ENCODE measurements at places on chromosomes 4 and X.

DNA sequence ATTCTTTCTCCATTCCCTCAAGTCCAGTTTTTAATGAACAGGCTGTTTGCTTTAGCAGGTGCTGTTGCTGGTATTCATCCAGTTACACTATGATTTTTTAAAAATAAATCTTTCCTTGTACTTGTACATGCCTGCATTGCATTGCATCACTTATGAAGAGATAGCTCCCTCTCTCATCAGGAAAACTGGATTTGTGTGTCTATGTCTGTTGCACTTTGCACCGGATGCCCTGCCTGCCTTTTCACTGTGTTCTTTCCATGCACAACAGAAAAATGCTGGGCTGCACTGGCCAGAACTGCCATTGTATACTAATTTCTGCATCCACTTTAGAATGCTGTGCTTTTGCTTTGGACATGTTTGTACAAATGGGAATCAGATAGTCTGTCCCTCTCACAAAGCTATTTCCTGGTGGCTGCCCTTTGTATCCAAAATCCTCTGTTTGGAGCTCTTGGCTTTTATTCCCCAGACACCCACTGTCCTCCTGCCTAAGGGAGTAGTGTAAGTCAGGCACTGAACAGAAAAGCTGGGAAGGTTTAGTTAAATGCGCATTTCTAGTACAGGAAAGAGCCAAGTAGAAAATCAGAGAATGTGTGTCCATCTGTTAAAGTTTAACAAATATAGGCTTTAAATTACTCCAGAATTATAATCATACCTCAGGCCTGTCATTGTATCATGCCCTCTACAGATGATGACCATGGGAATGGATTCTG lies 119.1 kb downstream of the MBNL3 start:
- DNase-seq = no peak

- DNase-seq = no peak
Measured at GRCh38 chr4:8848507-8849265, 23.0 kb downstream of the HMX1 start.

DNA sequence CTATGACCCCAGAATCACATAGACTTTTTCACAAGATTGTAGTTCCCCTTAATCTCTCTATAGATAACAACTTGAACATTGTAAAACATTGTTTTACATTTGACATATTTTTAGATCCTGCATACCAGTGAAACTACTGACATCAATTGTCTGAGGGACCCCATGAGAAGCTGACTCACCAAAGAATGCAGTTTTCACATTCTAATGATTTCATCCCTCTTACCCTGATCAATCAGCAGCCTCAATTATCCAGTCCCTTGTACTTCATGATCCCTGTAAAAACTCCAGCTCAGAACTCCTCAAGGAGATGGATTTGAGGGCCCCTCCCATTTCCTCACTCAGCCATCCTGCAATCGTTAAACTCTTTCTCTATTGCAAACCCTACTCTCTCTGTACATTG lies 411.0 kb upstream of the NDST3 start:
- DNase-seq = no peak

DNA sequence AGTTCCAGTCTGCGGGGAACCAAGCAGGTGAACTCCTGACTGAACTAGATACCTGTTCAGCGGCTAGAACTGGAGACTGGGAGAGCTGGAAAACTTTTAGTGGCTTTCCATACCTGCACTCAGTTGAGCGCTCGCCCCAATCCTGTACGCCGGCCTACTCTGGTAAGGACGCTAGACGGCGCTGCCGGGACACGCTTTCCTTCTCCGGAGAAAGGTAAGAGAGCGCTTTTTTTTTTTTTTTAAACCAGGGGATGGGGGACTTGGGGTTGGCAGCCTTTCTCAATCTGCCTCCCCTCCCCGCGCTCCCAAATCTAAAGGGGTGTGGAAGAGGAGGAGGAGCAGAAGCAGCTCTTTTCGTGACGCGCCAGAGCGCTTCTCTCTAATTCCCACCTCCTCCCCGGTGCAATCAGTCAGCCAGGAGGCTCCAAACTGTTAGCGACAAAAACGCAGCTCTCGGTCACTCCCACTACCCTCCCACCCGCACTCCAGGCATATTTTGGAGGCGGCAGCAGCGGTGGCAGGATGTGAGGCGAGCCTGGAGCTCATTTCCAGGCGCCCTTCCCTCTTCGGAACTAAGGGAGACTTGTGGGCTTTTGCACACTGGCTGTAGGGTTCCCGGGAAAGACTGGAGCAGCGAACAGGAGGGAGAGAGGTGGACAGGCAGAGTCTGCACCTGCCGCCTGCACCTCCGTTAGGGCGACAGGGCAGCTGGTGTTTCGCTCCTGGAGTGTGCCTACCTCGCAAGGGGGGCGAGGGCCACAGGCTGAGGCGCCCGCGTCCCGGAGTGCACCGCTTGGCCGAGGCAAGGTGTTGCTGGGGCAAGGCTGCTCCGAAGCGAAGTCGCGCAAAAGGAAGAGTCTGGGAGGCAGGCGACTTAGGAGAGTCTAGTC lies at the start of gene IL1RAPL2:
TSS of gene IL1RAPL2 (plus strand) at position 409 of the 890 bp plus-strand sequence.
- DNase-seq = no peak

- DNase-seq = no peak
Measured at GRCh38 chr4:159104694-159105414, 2.0 kb downstream of the RAPGEF2 start.

DNA sequence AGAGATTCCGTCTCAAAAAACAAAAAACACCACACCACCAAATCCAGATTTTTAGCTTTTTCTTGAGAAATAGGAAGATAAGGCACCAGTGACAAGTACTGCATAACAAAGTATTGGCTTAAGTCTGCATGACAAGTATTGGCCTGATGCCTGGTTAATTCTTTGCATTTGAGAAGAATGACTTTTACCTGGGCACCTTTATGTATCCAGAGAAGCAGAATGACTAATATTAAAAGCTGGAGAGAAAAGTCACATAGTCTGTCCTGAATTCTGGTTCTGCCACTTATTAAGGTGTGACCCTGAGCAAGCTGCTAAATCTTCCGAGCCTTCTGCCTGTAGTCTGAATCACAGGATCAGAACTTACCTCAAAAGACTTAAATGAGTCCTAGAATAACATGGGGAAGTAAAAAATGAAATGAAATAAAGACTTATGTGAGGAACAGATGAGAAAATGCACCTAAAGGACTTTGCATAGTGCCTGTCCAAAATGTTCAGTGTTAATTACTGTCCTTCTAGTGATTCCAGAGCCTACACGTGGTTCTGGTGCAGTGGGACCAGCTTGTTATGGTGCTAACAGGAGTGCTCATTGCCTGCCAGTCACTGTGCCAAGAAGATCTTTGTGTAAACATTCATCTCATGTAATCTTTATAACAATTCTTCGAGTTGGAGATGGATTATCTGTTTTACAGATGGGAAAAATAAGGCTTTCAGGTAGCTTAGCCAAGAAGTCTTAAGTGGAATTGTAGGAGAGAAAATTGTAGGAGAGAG lies 31.6 kb downstream of the UGDH start:
- no peak for DNase-seq

GRCh38 chr4:38728631-38729141 lies 54.1 kb downstream of the TLR10 start:
- no peak for DNase-seq

DNA sequence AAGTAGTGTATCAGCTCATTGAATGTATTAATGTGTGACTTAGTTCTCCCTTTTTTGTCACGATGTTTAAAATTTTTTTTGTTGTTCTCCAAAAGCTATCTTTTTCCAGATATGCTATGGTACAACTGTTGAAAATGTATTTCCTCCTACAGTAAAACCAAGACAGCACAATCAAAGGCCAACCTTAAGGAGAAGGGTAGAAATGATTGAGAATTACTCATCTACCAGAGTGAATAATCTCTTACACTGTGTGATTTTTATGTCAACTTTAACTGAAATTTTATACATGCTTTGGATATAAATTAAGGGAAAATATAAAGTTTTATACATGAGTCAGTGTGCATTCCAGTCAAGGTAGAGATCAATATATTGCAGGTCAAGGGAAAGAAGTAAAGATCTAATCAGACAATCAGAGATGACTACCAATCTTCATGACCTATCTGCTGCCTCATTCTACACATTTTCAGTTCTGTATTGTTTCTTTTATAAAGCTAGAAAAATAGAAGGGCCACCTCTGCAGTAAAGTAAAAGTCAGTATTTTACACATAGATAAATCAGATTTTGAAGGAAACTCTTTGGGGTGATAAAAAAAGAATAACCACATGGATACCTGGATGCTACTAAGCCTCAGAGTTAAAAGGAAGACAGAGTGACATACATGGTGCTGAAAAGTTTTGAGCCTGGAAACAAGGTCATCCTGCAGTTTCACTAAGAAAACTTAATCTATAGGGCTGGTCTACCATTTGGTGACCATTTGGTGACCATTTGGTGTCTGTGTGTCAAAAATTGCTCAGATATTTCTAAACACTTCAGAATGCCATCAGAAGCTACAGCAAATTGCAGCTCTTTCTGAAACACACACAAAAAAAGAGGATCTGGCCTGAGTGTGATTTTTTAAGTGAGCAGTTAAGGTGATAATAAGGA lies 1.6 kb downstream of the FAM13A start:
- DNase-seq = no peak

GRCh38 chrX:100995469-100995868 lies 26.0 kb downstream of the ARL13A start:
- DNase-seq = no peak

DNA sequence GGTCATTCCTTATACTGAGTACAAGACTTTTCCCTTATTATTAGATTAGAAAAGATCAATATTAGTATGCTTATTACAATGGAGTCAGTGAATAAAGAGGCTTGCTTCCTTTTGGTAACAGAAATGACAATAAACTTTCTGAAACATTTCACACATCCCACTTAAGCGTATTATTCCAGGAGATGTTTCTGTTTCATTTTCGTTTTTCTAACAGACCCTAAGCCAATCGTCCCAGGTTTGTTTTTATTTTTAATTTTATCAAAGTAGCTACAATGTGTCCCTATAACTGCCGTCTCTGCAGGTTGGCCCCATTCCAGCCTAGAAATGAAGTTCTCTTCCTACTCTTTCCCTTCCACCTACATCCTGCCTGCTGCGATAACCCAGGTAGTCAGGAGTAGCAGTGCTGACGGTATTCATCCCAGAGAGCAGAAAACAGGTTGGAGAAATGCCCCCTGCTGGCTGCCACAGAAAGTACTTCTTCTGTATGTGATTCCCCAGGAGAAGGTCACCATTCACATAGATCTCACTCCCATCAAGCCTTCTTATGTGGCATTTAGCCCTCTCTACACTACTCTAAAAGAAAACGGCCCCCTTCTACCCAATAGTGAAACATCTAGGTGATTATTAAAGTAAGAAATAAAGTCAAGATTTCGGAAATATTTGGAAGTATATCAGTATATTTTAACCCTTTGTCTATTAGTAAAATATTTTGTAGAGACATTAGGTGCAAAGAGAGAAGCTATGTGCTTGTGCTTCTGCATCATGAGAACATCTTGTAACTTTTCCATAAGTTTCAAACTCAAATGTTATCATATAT lies 40.4 kb downstream of the ENPEP start:
- peak; percentile 63 for DNase-seq

DNA sequence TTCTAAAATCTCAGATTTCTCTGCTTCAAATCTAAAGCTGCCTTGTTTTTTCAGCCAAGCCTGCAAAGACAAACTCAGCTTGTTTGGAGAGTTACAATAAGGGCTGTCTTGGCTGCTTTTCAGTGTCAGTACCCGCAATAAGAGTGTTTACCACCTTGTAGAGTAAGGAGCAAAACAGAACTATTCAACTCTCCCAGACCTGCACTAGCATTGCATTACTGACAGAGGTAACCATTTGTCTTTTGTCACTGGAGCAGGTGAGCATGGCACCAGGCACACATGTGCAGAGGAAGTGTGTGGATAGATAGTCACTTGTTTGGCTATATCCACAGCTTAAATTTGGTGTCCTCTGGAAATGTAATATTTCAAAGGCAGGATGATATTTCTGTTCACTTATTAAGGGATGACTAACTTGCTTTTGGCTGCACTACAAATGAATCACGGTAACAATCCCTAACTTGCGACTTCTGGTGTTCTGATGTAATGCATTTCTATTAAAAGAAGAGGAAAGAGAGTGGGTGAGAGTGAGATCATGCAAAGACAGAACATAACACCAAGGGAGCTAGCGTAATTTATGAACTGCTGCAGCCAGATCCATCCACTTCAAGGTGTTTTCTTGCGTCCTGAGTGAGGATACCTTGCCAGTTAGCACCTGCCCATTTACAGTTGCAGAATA lies 38.6 kb downstream of the PTCHD1 start:
- DNase-seq = no peak

DNA sequence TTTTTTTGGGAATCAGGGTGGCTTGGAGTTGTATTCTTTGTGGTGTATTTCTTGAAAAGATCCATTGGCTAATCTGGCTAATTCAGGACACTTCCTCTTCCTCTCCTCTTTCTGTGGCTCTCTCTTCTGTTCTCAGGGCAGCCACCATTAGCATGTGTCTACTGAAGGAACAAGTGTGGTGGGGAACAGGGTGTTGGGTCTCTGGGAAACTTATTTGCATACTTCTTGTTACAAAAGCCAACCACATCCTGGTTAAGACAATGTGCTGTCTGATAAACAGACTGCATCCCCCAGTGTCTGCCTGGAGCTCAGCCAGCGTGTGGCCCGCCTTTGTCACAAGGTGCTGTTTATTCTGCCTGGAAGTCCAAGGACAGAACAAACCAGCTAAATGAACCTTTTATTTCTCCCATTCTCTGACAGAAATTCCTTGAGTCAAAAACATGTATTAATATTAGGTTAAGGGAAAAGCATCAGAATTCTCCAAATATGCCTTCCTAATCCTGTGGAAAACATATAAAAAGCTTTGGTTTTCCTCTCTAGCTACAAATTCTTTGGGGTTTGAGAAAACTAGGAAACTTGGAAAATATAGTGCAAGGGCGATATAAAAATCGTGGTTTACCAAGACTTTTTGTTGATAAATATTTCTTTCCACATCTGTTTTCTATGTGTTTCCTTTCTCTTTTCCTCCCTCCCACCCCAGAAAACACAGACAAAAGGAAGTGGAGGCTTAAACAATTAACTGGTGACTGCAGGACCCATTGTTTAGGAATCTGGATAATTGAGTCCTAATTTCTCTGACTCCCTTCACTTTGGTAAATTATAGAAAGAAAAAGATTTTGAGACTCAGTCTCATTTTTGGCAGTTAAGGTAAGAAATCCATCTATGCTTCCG lies 203.6 kb downstream of the SPRY1 start:
- no peak for DNase-seq

DNA sequence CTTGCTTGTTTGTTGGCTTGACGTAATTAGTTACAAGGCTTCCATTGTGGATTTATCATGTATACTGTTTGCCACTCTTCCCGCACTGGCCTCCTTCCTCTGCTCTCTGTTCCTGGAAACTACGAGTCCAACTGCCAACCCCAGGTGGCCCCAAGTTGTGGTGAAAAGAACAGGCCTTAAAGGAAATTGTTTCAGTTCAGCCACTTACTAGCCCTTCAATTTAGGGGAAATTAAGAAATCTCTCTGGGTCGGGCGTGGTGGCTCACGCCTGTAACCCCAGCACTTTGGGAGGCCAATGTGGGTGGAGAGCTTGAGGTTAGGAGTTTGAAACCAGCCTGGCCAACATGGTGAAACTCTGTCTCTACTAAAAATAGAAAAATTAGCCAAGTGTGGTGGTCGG lies 28.0 kb downstream of the RBM47 start:
- DNase-seq = no peak

- DNase-seq = no peak
Measured at GRCh38 chr4:152620915-152621314, 58.9 kb downstream of the TMEM154 start.

GRCh38 chrX:22987452-22987851 lies 12.3 kb upstream of the DDX53 start:
- DNase-seq = no peak
